ENCODE measurements at places on chromosomes 3 and 15.

DNA sequence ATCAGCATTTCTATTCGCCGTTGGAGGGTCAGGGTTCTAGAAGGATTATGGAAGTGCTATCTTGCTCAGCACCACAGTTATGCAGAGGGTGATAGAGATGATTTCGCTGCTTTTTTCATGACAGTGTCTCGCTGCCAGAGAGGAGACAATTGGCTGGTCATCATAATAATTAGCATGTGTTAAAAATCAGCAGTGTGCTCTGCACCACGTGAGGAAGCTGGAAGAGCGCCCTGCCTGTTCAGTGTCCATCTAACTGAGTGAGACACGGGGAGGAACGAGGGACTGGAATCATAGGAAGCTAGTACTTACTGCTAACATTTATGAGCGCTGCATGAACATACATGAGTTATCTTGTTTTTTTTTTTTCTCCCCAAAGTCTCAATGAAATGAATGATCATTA, 116.2 kb upstream of the PLAAT1 start:
- DNase-seq = no peak

- no peak for DNase-seq
These were observed 2.8 kb downstream of the MAP4 start for GRCh38 chr3:48013288-48013980.

DNA sequence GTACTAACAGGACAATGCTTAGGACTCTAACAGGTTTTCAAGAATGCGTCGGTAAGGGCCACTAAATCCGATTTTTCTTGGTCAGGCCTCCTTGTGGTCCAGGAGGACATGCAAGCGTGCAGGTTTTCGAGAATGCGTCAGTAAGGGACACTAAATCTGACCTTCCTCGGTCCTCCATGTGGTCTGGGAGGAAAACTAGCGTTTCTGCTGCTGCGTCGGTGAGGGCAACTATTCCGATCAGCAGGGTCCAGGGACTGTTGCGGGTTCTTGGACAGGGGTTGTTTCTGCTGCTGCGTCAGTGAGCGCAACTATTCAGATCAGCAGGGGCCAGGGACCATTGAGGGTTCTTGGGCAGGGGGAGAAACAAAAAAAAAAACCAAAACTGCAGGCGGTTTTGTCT, 7.8 kb upstream of the UBP1 start:
- DNase-seq = no peak

DNA sequence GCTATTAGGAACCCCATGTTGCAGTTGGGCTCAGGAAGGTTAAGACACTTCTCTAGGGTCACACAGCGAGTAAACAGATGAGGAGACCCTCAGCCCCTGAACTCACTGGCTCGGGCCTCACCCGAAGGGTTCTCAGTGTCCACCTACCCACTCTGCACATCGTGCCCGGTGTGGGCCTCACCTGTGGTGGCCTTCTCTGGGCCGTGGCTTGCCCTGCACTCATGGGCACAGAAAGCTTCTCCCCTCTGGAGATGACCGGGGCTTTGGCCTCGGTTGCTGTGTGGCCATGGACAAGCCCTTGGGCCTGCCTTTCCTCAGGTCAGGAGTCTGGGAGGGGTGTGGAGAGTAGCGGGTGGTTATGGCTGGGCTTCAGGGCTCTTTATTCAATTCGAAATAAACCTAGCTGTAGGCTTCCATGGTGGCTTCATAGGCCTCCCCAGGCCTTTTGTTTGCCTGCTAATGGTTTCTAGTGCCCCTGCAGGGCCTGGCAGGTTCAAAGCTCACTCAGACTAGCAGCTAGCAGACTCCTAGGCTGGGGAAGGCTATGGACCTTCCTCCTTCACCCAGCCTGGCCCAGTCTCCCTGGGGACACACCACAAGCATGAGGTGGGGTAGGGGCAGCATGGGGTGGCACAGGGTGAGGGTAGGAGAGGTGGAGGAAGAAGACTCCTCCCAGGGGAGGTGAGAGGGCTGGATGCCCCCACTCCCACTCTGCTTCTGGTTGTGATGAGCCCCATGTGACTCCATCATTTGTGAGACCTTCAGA, 103.1 kb downstream of the LINGO1 start:
- DNase-seq = no peak

GRCh38 chr15:48603123-48603500, 42.4 kb downstream of the FBN1 start:
- DNase-seq = no peak

DNA sequence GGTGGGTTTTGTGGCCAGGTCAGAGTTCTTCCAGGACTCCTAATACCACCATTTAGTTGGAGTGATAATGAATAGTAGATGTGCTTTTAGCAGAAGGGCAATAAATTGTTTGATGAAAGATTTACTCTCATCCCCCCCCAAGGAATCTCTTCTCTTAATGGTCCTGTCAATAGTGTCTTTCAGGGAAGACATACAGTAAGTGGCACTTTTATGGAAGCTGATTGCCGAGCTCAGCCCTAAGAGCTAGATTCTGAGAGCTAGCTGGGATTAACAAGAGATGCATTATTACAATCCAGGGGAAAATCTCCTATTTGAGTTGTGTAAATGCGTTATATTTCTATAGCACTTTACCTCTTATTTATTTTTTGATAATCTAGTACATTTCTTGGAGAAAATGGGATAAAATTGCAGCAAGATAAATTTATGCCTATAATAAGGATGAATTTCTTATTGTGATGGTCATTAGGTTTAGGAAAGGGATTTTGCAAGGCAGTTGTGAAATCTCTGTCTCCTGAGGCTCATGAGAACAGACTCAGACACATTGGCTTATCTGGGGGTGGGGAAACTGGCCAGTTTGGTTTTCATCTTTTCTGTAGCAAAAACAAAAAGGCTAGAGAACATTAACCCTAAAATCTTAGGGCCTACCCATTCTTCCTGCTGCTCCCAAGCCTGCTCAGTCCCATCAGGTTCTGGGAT, 41.6 kb upstream of the CLSTN2 start:
- no peak for DNase-seq

DNA sequence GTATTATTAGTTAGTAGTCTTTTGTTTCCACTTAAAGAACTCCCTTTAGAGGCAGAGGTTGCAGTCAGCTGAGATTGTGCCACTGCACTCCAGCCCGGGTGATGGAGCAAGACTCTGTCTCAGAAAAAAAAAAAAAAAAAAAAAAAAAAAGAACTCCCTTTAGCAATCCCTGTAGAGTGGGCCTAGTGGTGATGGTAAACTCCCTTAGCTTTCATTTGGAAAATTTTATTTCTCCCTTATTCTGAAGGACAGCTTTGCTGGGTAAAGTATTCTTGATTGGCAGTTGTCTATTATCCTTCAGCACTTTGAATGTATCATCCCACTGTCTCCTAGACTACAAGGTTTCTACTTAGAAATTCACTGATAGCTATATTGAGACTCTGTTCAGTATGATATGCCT, 46.0 kb downstream of the RPL39L start:
- no peak for DNase-seq

DNA sequence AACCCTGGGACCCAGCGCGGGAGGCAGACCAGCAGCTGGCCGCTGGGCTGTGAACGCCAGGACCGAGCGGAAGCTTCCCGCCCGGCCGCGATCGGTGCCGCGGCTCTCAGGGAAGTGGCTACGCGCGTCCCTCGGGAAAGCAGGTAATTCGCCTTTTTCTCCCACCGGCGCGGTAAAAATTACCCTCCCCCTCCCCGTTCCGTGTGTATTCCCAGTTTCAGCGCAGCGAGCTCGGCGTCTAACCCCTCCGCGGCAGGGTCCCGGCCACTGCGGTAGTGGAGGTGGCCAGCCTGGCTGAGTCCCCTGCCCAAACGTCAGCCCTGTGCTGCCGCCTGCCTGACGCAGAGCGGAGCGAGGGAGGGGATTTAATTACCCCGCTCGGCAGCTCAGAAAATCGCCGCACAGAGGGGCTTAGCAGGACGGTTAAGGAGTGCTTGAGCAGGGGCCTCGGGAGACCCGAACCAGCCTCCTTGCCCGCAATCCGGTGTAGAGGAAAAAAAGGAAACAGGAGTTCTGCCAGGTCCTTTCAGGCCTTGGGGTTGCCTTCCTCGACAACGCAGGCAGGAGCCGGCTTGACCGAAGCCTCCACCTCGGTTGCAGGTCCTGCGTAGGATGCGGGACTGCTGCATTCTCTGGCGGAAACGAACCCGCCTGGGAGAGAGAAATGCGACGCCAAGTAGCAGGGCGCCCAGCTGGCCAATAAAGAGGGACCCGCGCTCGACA, 2.9 kb downstream of the GATA2 start:
- DNase-seq = peak; percentile 78

DNA sequence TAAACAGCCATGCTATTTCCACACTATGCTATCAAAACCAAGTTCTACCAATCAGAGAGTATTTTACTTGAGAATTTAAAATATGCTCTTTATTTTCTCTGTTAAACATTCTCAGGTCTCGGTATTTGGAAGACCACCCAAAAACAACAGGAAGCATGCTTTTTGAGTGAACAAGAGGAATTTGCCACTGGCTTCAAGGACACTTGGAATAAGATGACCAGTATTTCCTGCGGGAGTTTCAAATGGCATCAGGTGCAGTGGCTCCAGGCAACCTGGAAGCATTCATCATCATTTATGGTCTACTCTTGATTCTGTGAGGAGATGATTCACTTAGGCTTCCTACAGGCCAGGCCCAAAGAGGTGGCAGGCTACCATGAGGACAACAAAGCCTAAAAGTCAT, 305.7 kb upstream of the ATP11B start:
- DNase-seq = peak; percentile 66

DNA sequence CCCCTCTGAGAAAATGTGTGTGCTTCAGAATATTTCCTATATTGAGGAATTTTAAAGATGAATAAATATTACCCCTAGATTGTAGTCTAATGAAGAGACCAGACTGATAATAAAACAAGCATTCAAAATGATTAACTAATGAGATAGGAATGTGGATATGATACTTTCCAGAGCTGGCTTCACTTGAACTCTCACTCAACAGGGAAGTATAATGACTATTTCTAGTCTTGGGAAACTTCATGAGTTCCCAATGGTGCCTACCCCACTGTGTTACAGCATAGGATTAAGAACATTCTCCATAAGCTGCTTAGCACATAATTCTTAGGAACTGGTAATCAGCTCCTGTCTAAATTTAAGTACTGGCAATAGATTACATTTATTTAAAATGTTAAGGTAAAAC, 261.5 kb upstream of the ZNF385D start:
- no peak for DNase-seq

DNA sequence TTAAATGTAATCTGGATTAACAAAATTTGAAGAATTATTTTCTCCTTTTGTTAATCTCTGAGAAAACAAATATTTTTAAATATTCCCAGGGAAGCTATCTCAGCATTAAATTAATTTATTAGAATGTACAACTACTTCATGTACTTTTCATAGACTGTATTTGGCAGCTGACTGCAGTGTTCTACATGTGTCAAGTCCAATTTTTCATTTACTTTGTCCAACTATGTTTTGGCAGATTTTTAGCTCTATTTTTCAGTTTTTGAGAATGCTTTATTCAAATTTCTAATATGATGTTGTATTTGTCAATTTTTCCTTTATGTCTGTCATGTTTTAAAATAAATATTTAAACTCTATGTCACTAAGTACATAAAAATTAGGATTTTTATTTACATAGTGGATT, 925.1 kb downstream of the OTOL1 start:
- no peak for DNase-seq

- DNase-seq = no peak
These were observed 36.5 kb upstream of the TIMP4 start for GRCh38 chr3:12195231-12195630.

DNA sequence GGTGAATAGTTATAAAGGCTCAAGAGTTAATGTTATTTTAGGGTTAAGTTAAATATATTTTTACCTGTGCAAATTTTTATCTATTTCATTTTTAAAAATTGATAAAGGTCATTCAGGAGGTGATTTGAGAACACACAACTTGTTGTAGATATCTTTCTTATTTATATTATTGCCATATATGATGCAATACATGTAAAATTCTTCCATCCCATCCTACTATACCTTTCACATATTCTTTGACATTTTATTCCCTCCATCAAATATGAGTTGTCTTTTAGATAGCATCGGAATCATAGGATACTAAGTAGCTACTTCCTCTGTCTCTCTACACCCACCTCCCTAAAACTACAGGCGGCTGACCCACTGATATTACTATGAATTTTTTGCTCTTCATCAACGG, 734.1 kb downstream of the FHIT start:
- no peak for DNase-seq

DNA sequence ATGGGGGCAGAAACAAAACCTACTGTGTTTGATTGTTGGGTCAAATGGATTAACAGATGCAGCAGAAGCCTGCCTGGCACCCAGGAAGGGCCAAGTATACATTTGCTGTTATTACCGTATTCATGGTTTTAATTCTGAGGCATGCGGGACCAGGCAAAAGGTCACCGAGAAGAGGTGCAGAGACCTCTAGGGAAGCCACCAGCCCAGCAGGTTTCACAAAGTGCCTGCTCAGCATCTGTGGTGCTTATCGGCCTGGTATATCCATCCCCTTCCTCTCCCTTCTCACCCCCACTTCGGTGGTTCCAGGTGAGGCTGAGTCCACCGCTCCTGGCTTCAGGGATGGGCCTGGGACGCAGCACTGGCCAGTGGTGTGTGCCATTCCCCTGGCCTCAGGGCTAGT, 13.1 kb downstream of the TPRA1 start:
- no peak for DNase-seq

- no peak for DNase-seq
These were observed 106.3 kb downstream of the PLD1 start for GRCh38 chr3:171704002-171704401.

- DNase-seq = no peak
These were observed 14.2 kb downstream of the RAB8B start for GRCh38 chr15:63203451-63204090.

- no peak for DNase-seq
These were observed 483.8 kb downstream of the MECOM start for GRCh38 chr3:169179722-169180121.

- DNase-seq = peak; percentile 91
These were observed 634 bp downstream of the STAG1 start for GRCh38 chr3:136751316-136752171.

DNA sequence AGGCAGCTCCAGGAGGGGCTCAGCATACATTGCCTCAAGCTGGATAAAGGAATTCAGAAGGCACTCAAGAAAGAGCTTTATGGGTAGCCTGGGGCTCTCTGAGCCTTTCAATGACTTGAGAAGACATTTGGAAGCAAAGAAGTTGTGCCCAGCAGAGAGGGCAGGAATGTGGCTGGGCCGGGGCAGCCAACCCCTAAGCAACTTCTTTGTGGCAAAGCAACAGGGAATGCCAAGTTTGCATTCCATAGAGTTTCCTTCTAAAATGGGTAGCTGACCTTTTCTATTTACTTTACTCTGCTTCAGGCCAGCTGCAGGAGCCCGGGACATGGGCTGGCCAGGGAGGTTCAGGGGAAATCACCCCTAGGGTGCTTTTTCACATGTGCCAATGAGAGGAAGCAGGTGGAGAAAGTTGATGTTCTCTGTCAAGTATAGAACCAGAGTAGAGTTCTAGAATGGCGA, 45.6 kb downstream of the CCDC12 start:
- DNase-seq = no peak
